M059J (cell line): ENCODE measurements at places on chromosomes 1 and 21.

DNA sequence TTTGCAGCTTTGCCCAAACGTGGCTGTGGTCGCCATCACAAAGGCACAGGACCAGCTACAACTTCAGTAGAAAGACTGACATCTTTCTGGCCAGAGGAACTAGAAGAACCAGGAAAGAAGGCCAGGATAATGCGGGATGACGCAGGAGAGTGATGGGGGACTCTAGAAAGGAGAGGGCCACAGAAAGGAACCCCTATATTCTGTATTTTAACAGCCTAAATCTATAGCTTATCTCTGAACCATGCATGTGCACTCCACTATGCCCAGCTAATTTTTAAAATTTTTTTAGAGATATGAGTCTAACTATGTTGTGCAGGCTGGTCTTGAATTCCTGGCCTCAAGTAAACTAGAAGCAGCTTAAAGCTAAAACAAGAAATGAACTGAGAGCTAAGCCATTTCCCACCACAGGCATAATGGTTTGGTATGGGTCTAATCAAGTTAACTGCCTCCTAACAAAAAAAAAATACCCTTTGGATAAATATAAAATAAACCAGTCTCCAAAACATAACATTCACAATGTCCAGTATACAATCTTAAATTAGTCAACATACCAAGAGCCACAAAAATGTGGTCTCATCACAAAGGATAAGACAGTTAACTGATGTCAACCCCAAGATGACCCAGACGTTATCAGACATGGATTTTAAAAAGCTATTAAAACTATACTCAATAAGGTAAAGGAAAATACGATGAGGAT is 18.0 kb downstream of the LTN1 start:
- peak; percentile 40 for DNase-seq

- DNase-seq, result peak; percentile 90
Observed at GRCh38 chr1:41957568-41957967, 38.8 kb upstream of the HIVEP3 start.

DNA sequence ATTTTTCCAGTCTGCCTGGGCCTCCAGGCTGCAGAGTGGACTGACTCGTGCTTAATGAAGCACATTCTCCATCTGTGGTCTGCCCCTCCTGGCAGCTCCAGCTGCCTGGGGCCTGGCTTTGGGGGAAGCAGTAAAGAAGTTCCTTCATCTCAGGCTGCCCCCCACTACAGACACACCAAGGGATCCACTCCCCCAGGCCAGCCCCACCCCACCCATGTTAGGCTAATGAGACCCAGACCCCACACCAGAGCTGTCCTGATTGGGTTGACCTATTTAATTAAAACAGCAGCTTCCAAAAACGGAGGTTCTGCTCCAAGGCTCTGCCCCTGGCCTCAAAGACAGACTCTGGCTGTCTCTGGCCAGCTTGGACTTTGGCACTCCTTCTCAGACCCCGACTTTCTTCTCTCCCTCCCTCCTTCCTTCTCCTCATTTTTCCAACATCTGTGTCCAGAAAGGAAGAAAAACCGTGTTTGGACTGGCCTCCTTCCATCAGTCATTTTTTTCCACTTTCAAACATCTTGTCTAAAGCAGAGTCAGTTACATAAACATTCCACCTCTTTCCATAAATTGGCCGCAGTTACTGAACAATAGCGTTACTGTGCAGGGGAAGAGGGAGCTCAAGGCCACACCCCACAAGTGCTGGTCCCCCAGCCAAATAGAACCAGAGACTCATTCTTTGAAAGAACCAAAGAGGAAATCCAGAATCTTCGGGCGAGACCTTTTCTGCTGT is 29.7 kb downstream of the SERTAD4 start:
- peak; percentile 73 for DNase-seq

- no peak for DNase-seq
Observed at GRCh38 chr1:93608187-93609109, 73.2 kb downstream of the BCAR3 start.

DNA sequence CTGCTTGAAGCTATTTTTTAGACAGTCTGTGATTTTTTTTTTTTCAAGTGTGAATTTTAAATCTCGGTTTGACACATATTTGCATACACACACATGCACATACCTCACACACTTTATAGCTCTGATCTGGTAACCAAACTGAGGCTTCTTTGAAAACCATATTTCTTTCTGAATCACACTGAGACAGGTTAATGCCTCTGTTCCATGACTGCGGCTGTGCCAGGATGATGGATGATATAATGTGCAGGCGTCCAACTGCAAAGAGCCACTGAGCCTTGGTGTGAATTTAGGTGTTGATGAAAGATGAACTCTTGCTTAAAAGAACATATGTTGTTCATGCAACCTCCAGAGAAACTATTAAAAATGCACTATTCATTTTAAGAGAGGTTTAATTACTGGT is 504.0 kb upstream of the OLFM3 start:
- no peak for DNase-seq

DNA sequence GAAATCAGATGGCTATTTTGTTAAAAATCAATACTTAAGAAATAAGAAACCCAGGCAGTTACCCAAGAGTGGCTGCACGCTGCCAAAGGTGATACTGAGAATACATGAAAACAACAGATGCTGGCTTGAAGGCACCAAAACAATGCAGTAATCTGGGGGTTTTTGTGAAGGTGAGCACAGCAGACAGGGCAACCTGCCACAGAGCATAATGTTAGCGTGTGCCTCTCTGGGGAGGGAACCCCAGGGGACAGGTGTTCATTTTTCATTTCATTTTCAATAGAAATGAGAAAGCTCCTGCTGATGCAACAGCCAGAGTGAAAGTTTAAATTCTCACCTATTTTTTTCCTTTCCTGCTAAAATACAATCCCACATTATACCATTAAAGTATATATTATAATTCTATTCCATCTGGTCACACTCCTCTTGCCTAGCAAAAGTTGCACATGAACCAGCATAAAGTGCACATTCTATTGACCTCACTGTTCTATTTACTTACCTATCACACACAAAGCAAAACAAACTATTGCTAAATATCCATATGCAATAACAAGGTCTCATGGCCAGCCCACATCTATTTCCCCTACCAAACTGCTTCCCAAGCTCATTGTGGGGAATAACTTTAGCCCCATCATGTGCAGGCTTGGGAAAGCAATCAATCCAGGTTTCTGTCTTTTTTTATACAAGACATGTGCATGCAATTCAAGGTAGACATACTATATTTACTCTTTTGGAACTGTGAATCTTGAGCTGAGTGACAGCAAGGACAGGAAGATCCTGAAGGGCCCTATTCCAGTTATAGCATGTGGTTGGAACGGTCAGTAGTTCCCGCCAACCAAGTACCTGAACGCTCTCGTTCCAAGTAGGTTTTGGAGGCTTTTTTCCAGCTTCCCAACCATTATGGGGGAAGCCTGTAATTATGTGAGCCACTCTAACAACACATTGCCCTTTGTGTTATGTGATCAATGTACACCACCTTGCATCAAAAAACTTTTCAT is 173.6 kb downstream of the RERE start:
- no peak for DNase-seq

- DNase-seq, result no peak
Observed at GRCh38 chr1:153344718-153345025, 4.0 kb downstream of the PGLYRP4 start.

DNA sequence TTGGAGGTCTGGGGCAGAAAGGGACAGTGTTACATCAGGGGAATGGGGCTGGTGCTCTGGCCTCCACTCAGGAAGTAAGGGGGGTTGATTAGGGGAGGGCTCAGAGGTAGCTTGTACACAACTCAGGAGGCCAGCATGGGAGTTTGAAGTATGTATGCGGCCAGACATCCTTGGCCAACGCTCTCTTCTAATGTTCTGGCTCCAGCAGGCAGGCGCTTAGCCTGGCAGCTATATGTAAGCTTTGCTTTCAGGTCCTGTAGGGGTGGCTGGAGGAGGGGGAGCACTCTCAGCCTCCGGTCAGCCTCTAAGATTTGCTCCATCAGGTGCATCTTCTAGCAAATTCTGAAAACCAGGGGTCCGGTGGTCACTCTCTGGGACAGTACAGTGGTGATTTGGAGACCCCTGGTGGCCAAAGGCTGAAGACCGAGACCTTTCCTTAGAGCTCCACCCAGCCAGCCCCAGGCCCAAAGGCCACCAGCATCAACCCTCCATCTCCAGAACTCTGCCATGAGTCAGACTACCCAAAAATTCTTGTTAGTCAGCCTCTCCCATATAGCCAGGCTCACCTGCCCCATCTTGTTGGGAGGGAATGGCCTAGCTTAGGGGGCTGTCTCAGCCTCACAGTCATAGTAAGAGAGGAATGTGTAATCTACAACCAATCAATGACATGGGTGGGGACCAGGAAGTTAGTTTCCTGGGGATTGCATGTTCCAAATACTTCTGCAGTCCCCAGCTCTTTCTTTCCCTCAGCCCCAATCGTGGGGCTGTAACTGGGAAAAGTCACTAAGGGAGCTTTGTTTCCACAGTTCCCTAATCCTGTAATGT is 9.7 kb upstream of the COL8A2 start:
- peak; percentile 74 for DNase-seq

DNA sequence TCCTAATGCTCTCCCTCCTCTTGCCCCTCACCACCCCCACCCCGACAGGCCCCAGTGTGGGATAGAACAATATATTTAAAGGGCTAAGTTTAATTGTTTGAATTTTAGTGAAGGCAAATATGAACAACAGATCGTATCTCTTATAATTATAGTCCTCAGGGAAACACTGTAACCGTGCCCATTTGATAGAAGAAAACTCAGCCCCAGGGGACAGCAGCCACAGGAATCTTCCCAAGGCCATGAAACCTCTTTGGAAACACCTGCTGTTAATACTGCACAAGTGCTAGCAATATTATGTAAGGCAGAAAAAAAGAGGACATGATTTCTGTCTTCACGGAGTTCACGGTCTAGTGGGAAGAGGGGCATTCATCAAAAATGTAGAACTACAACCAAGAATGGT is 142.2 kb downstream of the URB2 start:
- DNase-seq, result no peak

DNA sequence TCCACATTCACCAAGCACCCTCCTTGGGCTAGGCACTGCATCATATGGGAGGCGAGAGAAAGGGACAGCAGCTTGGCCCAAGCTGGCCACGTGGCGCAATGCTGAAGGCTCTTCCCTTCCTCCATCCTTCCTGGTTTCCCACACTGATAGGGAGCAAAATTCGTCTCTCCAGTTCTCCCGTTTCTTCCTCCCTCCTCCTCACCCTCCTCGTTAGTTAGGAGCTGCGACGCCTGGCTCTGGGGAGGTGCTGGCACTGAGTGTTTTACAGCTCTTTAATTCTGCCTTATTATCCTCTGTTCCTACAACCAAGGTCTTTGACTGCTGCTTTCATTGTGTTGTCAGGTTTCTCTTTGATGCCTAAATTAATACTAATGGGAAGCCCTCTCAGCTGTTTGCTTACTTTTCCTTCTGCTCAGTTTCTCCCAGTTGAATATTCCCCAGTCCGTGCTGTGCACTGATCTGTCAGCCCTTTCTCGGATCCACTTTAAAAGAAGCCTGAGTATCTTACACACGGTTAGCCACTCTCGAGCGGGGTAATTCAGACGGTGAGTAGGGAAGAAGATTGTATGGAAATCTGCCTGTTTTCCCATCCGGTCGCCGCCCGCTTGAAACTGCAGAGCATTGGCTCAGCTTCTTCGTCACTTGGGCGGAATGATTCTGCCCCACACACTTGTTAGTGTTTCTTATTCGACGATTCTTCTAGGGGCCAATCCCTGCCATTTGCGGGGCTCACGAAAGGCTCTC is 56.2 kb upstream of the SMYD2 start:
- DNase-seq, result peak; percentile 42

DNA sequence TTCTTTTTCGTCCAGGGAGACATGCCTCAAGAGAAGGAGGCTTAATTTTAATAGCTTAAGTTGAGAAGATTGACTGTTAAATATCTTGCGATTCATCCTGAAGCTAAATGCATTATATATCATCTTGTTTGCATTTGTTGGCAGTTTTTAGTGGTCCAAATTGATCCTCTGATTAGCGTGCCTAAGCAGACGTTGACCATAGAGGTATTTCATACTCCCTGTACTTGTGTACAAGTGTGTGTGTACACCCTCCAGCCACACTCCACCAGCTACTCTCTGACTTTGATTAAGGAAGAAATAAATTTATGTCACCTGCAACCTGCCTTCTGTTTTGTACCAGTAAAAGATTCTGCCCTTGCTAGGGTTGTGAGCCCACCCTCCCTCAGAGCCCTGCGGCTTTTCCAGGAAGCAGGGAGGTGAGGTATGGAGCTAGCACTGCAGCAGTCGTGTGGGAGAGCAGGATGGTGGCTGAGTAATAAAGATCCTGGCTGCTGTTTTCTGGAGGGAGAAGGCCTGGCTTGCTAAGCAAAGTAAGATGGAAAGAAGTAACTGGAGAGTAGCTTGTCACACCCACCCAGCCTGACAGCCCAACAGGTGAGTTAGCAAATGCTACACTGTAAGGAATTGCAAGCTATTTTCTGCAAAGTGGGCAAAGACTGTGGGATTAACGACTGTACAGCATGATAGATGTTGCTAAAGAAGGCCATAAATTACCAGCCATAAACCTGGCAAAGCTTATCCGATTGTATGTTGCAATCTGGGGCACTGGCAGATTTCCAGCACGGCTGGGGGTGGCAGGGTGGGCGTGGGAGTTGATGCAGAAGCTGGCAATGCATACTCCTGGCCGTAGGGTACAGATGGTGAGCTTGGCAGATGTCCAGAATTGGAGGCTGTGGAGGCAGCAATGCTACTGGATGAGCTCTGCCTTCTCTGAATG is 170.2 kb downstream of the TNR start:
- DNase-seq, result no peak

DNA sequence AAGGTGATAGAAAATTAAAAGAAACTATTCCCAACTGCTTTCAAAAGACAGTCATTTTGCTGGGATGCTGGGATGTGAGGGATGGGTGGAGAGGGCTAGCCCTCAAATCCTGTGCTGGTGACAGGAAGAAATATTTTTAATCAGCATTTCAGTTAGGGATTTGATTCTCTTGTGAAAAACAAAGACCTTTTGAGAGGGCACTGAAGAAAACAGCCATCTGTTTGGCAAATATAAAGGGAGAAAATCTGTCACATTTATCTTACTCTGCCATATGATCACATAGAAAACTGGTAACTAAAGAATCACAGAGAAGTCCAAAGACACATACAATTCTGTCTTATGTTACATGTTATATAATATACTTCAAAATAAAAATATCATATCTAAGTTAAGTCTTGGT is 12.3 kb downstream of the STXBP3 start:
- DNase-seq, result no peak

DNA sequence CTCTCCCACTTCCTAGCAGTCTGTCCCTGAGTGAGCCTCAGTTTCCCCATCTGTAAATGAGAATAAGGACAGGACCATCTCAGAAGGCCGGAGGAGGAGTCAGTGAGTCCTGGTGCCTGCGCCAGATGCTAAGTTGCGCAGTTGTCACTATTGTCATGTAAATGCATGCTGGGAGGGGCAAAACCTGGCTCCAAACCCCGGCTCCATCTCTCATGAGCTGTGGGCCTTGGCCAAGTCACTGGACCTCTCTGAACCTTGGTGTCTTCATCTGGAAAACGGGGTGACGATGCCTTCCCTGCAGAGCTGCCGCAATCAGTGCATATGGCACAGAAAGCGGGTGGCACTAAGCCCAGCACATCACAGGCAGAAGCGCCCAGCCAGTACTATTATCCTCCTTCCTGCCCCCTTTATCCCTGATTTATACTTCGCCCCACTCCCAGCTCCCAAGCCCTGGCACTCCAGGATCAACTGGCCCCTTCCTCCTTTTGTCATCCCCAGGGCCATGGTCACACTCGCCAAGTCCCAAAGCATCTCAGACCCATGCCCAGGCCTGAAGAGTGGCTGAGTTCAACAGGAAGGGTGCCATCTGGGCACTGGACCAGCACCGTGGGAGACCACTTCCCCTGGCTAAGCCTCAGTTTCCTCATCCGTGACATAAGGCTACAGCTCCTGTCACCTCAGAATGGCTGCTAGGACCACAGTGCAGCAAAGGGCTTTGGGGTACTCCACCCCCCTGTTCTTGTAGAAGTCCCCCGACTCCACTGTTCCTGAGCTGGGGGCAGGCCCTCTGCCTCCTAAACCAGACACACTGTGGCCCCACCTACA is 4.3 kb upstream of the PLEKHG5 start:
- DNase-seq, result no peak
